NCI-H1092 (cell line): ENCODE measurements at places on chromosomes 7 and 10.
A peak's percentile ranks its signal among the peaks of the same experiment; 100 is the strongest.

DNA sequence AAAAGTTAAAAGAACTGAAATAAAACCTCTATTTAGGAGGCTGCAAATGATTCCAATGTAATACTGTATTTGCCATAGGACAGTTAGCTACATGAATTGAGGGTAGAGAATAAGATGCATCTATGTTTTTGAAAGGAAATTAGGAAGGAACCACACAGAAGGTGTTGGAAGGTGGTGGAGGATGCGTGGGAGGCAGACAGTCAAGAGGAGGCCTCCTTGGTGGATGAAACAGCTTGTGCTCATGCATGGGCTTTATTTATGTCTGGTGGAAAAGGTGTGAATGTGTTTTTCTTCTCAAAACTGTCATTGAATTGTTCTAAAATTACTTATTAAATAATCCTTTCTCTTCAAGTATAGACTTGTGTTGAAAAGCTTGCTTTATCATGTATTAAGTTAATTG is 314.4 kb upstream of the NPSR1 start:
- DNase-seq, result no peak

- DNase-seq, result peak; percentile 65
Observed at GRCh38 chr10:67884842-67885670, 600 bp downstream of the SIRT1 start.

DNA sequence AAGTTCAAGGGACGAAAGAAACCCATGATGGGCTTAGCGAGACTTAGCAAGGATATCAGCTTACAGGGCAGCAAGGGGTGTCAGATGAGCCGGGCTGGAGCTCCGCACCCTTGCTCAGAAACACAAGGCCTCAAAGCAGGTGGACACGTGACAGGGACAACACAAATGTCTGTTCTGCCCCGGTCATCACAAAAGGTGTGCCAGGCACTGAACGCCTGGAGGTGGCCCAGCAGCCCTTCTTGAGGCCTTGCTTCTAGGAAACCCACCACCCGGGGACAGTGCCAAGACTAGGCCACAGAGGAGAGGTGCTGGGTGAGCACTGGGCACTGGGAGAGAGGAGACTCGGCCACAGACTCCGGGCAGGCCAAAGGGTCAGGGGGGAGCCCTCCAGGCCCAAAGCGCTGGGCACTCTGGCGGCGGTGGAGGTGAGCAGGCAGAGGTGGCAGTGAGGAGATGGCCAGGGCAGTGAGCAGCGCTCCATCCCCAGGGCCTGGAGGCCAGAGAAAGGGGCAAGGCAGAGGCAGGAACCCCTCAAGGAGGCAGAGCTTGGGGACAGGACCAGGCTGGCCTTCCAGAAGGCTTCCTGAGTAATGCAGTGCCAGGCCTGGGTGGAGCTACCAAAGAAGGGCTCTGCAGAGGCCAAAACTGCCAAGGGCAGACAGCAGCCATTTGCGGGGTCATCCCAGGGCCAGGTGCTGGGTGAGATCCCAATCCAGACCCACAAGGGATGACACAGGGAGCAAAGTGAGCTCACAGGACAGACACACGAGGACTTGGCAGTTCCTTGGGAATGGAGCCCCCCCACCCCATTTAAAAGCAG is 22.7 kb downstream of the EBF3 start:
- DNase-seq, result no peak

DNA sequence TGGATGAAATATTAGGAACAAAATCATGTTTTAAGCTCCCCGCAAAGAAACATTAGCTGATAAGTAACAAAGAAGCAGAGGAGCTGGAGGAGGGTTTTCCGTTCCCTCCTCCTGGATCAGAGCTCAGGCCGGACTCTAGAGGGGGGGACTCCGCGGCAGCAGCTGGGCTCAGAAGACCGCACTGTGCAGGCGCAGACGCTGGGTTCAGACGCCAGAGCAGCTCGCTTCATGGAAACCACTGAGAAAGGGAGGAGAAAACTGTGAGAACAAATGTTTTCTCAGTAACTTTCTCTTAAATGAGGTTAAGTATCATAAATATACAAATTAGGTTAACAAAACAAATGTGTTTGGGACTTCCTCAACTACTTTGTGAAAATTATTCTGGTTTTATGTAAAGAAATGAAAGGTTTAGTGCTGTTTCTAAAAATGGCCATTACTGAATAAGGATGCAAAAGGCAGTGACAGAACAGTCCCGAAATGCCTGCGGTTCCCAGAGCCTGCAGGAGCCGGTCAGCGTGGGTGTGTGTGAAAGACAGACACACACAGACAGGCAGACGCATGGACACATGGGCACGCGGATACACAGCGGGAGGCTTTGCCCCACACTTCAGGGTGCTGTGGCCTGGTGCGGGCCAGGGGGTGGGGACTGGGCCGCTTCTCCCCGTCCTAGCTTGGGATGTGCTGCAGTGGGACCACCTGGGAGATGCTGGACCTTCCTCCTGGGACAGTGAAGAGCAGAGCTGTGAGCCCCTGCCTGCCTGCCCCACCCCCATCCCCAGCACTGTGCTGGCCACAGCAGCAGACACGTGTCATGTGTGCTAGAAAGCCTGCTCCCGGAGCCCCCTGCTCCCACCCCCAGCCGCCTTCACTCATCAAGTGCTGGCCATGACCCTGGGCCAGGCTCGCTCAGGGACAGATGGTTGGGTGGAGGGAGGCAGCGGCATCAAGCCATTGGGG is 20.3 kb upstream of the ADGRA1 start:
- no peak for DNase-seq
